ENCODE measurements at places on chromosomes 3 and 15.

DNA sequence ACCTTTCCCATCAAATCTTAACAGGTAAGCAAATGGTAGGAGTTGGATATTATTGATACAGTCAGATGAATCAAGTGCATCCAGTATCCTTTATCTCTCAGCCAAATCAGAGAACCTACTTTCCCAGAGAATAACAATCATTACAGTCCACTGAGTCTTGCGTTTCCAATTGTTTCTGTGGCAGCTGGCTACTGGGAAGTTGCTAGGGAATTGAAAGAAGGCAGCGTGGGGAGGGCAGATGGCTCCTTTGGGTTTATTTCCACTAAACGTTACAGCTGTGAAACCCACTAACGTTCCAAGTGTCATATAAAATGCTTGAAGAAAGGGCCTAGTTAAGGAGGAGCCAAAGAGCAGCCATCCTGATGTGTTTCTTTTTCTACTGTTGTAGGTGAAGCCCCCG is 78.4 kb downstream of the WDR72 start:
- DNase-seq: no peak

DNA sequence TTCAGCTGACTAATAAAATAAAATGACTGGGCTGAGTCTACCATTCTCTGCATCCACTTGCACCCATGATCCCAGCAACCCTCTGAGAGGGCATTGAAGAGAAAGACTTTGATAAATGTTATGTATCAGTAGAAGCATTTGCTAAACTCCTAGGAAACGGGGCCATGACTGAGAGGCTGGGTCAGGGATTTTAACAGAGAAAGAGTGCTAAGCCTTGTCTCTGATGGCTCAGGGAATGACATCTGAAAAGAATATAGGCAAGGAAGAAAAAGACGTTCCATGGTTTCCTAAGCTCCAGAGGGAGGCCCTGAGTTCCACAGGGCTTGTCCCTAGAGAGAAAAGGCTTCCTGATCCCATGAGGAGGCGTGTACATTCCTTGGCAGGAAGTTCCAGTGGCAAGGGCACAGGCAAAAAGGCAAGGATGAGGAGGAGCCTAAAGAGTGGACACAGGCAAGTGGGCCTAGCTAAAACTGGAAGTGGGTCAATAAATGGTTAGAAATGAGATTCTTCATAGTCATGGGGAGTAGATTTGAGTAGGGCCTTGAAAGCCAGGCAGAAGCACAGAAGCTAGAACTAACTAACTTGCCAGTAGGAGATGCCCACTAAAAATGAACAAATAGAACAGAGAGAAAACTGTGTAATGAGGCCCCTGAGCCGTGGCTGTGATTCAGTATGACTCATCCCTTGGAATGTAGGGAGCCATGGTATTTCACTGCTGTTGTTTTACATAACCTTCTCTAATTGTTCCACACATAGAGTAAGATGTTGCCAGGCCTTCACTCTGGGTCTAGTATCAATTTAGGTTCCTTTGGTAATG is 44.9 kb upstream of the MANF start:
- no peak for DNase-seq

DNA sequence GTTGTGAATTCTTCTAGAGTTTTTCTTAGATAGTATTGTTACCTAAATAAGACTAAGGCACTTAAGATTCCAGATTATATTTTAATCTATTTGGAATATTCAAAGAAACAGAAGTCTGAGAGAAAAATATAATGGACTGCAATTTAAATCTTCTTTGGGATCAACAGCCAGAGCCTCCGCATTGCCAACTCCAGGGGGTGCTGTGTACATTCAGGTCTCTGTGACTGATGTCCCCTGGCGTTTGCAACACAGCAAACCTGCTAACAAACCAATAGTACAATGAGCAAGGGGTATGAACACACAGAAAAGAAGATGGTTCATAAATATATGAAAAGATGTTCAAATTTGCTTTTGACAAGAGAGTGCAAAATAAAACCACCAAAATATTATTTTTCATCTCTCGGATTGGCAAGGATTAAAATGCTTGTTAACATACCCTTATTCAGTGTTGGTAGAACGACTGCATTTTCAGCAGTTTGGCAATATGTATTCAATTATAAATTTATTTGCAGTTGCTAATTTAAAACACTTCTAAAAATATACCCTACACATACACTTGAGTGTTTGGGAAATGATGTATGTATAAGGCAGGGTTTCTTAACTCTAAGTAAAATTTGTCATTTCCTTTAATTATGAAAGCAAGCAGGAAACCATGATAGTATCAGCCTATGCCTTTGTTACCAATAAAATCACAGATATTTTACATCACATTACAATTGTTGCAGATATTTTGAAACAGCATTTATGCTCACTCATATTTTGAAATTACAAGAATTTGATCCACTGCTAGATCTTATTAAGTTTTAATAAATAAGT is 16.1 kb upstream of the TM4SF1 start:
- peak; percentile 66 for DNase-seq

DNA sequence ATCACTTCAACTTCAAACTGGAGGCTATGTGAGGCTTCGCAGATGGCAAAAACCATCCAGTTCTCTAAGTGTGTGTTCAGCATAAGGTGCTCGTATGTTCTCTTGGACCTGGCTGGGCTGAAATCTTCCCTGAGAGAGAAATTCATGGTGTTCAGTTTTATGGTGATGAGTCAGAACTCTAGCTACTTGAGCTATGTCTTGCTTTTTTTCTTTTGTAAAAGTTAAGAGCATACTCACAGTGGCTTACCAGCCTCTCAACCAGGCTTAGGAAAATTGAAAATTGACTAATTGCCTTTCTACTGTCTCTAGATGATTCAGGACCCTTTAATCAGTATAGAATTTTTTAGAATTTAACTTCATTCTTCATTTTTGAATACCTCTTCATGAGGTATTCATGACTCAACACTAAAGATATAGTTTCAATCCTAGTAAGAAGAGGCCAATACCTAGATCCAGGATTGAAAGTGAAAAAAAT is 617.5 kb downstream of the TBL1XR1 start:
- no peak for DNase-seq

DNA sequence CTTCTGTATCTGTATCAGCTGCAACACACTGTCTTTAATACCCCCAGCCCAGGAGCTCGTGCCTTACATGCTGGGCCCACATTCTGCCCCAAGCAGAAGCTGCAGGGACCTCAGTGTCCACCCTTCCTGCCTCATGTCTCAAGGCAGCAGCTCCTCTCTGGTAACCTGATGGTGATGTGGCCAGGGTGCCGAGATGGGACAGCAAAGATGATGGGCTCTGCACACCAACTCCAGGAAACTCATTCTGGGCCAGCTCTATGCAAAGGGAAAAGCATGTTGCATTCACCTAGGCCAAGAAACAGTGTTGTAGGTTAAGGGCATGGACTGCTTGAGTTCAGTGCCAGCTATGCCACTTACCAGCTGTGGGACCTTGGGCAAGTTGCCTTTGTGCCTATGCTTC is 79.5 kb upstream of the PRR23C start:
- no peak for DNase-seq

DNA sequence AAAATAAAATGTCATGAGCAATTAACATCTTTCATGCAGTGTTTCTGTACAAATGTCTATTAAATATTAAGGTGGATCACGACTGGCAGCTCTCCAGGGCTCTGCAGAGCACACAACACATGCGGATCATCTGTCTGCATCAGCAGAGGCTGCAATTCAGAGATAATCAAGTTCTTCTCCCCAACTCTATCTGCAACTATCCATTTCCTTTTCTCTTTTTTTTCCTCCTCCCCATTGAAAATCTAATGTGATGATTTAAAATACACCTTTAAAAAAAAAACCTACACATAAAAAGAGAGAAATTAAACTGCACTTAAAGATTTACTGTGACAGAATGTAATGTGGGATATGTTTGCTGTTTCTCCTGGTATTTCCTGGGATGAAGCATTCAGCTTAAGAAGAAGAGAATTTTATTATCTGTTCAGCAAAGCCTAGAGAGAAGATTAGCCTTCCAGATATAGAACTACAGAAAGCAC is 352.6 kb upstream of the CCDC54 start:
- DNase-seq: no peak

- DNase-seq: no peak
These were observed 11.9 kb downstream of the CPOX start for GRCh38 chr3:98581474-98581873.

GRCh38 chr3:71277341-71277740 is 306.2 kb downstream of the FOXP1 start:
- DNase-seq: no peak

DNA sequence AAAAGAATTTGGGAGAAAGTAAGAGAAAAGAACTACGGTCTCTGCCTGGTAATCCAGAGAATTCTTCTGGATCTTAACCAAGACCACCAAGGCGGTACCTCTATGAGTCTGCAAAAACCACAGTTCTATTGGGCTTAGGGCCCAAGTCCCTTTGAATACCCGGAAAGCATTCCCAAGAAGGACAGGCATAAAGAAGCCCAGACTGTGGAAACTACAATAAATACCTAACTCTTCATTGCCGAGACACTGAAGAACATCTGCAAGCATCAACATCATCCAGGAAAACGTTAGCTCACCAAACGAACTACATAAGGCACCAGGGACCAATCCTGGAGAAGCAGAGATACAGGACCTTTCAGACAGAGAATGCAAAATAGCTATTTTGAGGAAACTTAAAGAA is 162.3 kb upstream of the TMC3 start:
- no peak for DNase-seq

DNA sequence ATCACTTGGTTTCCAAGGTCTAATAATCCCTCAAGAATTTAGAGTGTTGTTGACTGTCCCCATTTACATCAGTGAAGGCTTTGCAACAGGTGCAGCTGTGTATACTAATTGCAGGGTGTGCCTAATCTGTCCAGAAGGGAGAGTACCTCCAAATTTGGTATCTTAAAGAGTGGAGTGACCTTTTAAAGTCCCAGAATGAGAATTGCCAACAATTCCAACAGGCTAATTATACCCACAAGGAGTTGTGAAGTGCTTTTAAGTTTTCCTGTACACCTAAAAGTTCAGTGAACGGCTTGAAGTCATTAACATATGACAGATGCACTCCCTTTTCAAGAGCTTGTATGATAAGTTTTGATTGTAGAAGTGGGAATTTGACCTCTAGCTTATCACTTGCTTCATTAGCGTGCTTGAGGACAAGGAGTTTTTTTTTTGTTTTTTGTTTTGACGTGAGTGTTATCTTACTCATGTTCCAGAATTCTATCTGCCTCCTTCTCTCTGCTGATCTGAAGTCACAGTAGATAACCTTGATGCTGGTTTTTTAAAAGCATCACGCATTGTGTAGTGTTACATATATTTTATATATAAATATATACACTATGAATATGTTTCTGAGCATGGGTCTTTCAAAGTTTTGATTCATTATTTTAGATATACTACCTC is 26.3 kb downstream of the CDIN1 start:
- DNase-seq: peak; percentile 2

DNA sequence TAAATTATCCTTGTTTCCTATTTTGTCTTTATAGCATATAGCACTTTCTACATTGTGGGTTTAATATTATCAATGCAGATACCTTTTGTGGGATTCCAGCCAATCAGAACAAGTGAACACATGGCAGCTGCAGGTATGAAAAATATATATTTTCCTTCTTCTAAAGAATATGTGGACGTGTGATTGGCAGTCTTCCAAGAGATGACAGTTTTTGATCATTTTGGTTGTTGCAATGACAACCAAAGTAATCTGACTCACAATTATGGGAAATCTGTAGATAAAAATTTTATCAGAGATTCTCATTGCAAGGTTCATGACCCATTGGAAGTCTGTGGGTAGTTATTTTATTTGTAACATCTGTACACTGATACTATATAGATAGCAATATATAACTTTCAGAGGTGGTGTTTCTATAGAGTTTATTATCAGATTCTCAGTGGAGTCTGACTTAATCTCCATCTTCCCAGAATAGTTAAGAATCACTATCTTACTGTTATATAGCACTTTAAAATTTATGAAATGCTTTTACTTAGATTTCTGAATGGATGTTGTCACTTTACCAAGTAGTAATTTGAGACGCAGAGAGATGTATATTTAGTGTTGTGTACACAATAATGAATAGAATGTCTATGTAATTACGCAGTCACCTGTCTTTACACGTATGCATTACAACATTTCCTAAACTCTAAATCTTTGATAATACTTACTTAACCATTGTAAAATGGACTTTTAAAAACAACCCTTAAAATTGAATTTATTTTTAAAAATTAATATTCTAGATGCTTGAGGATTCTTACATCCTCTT is 82.5 kb downstream of the STT3B start:
- peak; percentile 18 for DNase-seq

DNA sequence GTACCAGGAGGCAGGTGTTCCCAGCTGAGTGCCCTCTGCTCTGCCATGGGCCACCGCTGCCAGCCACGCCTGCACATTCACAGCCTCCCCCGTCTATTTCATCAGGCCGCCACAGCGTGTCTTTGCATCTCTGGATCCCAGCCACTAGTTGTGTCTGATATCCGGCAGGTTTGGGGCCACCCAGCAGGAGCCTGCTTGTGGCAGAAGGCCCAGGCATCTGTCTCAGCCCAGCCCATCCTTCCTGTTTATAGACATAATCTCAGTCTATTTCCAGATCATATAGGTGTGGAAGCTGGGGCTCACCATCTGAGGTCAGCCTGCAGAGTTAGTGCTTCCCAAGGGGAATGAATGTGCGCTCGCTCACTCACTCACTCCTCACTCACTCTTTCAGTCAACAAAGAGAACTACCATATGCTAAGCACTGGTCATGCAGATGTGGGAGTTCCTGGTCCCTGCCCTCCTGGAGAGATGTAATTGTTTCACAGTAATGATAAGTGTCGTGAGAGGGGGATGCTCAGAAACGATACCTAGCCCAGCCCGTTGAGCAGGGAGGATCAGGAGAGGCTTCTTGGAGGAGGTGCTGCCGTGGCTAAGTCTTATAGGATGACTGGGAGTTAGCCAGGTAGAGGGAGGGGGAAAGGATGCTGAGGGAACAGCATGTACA is 60.6 kb downstream of the FGD5 start:
- no peak for DNase-seq

DNA sequence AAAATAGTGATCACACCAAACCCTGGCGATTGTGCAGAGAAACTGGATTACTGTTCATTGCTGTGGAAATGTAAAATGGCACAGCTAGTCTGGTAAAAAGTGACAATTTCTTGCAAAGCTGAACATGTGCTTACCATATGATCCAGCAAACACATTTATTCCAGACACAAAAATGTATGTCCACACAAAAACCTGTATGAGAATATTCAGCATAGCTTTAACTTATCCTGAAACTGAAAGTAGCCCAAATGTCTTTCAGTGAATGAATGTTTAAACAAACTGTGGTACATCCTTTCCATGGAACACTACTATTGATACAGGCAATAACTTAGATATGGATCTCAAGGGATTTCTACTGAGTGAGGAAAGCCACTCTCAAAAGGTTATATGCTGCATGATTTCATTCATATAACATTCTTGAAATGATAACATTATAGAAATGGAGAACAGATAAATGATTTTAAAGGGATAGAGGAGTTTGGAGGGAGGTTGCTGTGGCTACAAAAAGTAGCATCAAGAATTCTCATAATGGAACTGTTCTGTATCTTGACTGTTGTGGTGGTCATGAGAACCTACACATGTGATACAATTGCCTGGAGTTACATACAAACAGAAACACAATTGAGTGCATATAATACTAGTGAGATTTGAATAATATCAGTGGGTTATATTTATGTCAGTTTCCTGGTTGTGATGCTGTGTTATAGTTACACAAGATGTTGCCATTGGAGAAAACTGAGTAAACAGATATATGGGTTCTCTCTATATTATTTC is 70.7 kb upstream of the DPH6 start:
- no peak for DNase-seq
